ENCODE measurements at places on chromosomes 13 and 19. TPM values are rescaled to one million over a fixed set of nuclear protein-coding genes. Genes with fewer than 3 reads are reported as not detected.

GRCh38 chr19:49145573-49146407 lies 9.4 kb downstream of the HRC start:
- H3K36me3 ChIP-seq, result no peaks in the 10 kb centered on the region
- DNase-seq, result peak; percentile 71
- peaks cover 8% of the 10 kb centered on the region for H3K4me1 ChIP-seq
- H3K27ac ChIP-seq, result no peak overlapping the region

GRCh38 chr19:51708811-51709210 lies 15.0 kb downstream of the HAS1 start:
- H3K4me1 ChIP-seq, result peaks cover 3% of the 10 kb centered on the region
- no peak for DNase-seq
- H3K27me3 ChIP-seq, result no peaks in the 10 kb centered on the region
- H3K36me3 ChIP-seq, result peaks cover 5% of the 10 kb centered on the region
- H3K4me3 ChIP-seq, result no peak overlapping the region

DNA sequence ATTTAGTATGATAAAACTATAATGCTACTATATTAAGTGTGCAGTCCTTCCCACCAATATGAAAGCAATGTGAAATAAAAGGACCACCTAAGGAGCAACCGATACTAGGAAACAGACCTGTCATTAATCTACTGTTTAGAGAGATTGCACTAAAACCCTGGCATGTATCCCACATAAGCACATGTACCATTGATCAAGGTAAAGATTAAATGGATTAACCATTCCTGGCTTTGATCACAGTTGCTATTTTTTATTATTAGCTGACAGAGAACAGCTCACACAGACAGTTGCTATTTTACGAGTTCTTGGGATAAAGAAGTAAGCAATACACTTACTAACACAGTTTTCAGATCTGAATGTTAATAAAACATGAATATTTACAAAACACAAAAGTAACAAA lies 57.7 kb upstream of the ZDHHC20 start:
- no peaks in the 10 kb centered on the region for H3K36me3 ChIP-seq
- H3K27ac ChIP-seq, result no peak overlapping the region
- H3K4me1 ChIP-seq, result no peaks in the 10 kb centered on the region
- H3K27me3 ChIP-seq, result no peaks in the 10 kb centered on the region
- DNase-seq, result no peak

- no peak overlapping the region for H3K4me3 ChIP-seq
- no peak for DNase-seq
- no peaks in the 10 kb centered on the region for H3K36me3 ChIP-seq
- H3K4me1 ChIP-seq, result no peaks in the 10 kb centered on the region
- H3K27ac ChIP-seq, result no peak overlapping the region
- no peaks in the 10 kb centered on the region for H3K27me3 ChIP-seq
These were observed 19.1 kb downstream of the GPR183 start for GRCh38 chr13:99288089-99288488.

DNA sequence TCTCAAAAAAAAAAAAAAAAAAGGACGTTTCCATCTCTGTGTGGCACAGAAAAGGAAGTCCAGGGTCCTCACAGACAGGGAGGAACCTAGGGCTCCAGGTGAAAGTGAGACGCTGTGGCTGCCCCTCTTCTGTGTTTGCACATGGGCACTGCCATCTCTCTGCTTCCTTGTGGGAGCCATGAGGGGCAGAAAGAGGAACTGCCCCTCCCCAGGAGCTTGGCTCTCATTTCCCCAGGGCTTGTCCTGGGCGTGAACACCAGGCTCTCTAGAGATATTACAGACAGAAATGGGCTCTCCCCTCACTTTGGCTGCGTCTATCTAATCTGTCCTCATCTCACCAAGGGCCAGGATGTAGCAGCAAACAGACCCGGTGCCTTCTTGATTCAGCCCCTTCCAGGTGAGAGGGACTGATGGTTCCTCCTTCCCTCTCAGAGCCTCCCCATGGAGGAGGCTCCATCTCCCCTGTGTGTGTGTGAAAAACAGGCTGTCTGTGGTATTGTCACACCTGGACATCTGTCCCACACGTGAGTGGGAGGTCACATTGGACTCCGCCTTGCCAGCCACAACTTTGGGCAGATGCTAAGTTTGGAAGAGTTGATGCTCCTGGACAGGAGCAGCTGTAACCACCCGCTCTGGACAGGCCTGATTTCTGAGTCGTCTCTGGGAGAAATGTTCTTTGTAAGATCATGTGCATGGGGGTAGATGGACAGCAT lies 840 bp upstream of the LILRA4 start:
- no peak for DNase-seq
- no peaks in the 10 kb centered on the region for H3K4me1 ChIP-seq
- H3K36me3 ChIP-seq, result no peaks in the 10 kb centered on the region
- H3K27ac ChIP-seq, result no peak overlapping the region
- no peaks in the 10 kb centered on the region for H3K27me3 ChIP-seq

DNA sequence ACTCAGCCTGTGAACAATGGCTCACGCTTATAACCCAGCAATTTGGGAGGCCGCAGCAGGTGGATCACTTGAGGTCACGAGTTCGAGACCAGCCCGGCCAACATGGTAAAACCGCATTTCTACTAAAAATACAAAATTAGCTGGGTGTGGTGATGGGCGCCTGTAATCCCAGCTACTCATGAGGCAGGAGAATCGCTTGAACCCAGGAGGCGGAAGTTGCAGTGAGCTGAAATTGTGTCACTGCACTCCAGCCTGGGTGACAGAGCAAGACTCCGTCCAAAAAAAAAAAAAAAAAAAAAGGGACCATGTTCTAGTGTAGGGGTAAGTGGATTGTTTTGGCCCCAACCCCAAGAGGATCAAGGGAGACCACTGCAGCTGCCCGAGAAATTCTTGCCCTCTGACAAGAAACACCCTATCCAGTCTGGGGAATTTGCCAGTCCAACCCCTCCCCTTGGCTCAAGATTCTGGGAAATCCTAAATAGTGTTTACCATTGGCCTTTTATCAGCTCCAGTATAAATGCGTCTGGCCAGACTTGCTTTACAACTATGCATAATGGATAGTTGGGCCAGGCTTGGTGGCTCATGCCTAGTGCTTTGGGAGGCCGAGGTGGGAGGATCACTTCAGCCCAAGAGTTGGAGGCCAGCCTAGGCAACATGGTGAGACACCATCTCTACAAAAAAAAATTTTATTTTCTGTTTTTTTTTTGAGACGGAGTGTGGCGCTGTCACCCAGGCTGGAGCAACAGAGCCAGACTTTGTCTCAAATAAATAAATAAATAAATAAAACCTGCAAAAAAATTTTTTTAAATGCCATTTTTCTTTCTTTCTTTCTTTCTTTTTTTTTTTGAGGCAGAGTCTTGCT lies 5.1 kb upstream of the DHDH start:
- no peak overlapping the region for H3K4me3 ChIP-seq
- no peaks in the 10 kb centered on the region for H3K27me3 ChIP-seq
- H3K27ac ChIP-seq, result no peak overlapping the region
- DNase-seq, result peak; percentile 84
- peaks cover 8% of the 10 kb centered on the region for H3K4me1 ChIP-seq
- H3K36me3 ChIP-seq, result no peaks in the 10 kb centered on the region

GRCh38 chr19:43739439-43740235 lies 15.1 kb downstream of the SMG9 start:
- no peak overlapping the region for H3K27ac ChIP-seq
- DNase-seq, result no peak
- H3K4me3 ChIP-seq, result no peak overlapping the region
- H3K36me3 ChIP-seq, result peaks cover 40% of the 10 kb centered on the region
- H3K4me1 ChIP-seq, result peaks cover 7% of the 10 kb centered on the region
- H3K27me3 ChIP-seq, result no peaks in the 10 kb centered on the region

DNA sequence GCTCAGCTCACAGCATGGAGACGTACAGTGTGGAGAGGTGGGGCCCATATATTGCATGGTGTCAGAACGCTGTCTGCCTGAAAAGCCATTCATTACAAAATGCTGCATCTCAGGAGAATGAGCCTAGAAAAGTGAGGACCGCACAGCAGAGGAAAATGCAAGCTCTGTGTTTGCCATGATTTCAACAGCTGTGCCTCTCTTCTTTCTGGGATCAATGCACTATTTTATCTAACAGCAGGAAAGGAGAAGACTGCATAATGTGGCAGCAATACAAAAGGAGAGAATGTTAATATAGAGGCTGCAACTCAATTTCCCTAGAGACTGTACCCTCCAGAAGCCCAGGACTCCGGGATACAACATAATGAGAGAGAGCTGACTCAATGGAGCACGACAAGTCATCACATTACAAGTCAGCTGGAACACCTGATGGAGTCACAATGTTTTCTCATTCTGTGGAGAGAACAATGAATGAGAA lies 368.0 kb downstream of the FGF14 start:
- no peak overlapping the region for H3K27ac ChIP-seq
- no peaks in the 10 kb centered on the region for H3K4me1 ChIP-seq
- no peaks in the 10 kb centered on the region for H3K27me3 ChIP-seq
- no peaks in the 10 kb centered on the region for H3K36me3 ChIP-seq

DNA sequence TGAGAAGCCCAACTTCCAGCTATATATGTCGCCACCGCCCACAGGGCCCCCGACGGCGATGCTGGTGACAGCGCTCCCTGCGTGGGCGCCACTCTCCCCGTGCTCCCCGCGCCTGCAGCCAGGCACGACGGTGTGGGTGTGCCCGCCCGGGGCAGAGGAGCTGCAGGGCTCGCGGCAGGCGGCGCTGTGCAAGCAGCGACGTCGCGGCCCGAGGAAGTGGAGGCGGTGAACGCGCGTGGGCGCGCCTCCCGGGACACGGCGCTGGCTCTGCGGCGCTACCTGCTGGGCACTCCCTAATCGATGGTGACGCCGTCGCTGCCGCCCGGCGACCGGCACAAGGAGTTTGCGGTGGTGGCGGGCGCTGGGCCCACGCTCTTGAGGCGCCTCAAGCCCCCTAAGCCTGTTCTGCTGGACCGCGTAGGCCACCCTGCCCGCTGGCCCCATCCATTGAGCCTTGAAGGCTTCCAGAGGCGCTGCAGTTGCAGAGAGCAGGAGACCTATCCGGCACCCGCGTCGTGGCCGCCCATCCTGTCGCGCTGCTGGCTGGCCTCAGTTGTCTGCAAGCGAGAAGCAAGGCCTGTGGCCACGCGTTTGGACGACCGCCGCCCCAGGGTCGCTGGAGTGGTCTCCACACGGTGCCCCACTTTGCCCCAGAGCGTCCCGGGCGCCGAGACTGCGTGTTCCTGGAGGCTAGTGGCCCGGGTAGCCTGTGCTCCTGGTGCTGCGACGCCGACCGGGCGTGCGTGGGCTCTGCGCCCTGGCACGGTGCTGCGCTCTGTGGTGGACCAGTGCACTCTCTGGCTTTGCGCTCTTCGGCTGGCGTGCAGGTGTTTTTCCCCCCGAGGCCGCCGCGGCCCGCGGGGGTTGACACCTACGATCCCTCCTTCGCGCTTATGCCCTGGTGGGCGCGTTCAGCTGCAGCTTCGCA lies 23.1 kb downstream of the LRFN3 start:
- no peak overlapping the region for H3K4me3 ChIP-seq
- no peak for DNase-seq
- H3K4me1 ChIP-seq, result no peaks in the 10 kb centered on the region
- H3K36me3 ChIP-seq, result no peaks in the 10 kb centered on the region

- no peaks in the 10 kb centered on the region for H3K27me3 ChIP-seq
- H3K4me3 ChIP-seq, result no peak overlapping the region
- H3K27ac ChIP-seq, result no peak overlapping the region
These were observed 114.8 kb upstream of the TRPC4 start for GRCh38 chr13:37984357-37984756.

- DNase-seq, result no peak
- H3K27me3 ChIP-seq, result no peaks in the 10 kb centered on the region
- H3K27ac ChIP-seq, result no peak overlapping the region
- peaks cover 18% of the 10 kb centered on the region for H3K4me1 ChIP-seq
- no peak overlapping the region for H3K4me3 ChIP-seq
These were observed 273.7 kb downstream of the UQCRFS1 start for GRCh38 chr19:28939236-28939635.

DNA sequence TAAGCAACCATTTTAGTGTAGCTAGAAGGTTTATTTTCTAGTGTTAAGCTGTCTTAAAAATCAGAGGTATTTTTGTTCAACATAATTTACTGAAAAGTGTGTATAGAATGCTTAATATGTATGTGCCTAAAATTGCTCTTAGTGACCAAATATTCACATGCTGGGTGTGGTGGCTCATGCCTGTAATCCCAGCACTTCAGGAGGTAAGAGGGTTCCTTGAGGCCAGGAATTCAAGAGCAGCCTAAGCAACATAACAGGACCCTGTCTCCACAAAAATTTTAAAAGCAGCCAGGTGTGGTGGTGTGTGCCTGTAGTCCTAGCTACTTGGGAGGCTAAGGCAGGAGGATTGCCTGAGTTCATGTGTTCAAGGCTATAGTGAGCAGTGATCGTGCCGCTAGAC lies 120.9 kb upstream of the FRY start:
- H3K4me3 ChIP-seq, result no peak overlapping the region
- no peaks in the 10 kb centered on the region for H3K36me3 ChIP-seq
- no peaks in the 10 kb centered on the region for H3K27me3 ChIP-seq

DNA sequence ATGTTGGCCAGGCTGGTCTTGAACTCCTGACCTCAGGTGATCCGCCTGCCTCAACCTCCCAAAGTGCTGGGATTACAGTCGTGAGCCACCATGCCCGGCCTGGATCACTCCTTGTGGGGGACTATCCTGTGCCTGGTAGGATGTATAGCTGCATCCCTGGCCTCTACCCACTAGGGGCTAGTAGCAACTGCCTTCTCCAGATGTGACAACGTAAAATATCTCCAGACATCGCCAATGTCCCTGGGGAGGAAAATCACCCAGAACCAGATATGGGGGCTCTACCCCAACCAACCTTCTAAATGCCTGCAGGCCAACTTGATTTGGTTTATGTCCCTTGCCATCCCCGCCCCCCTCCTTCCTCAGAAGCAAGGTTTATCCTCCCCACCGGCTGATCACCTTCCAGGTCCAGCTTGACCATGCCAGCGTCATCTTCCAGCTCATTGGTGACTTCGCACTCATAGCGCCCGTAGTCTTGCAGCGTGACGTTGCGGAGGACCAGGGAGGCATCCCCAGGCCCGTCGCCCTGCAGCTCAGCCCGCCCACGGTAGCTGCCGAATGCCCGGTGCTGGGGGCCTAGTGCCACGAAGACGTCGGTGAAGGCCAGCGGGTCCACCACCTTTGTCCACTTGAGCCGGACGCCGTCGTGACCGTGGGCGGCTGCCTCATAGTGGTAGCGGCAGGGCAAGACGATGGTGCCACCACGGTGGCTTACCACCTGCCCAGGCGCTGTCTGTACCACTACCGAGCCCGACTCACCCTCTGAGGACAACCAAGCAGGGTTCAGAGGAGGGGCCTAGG lies 12.5 kb downstream of the TM6SF2 start:
- no peak for DNase-seq
- peaks cover 29% of the 10 kb centered on the region for H3K27me3 ChIP-seq
- no peak overlapping the region for H3K4me3 ChIP-seq

GRCh38 chr19:19217099-19217498 lies 5.3 kb downstream of the NCAN start:
- H3K27me3 ChIP-seq, result peaks cover 12% of the 10 kb centered on the region
- H3K27ac ChIP-seq, result no peak overlapping the region
- peak; percentile 19 for DNase-seq

DNA sequence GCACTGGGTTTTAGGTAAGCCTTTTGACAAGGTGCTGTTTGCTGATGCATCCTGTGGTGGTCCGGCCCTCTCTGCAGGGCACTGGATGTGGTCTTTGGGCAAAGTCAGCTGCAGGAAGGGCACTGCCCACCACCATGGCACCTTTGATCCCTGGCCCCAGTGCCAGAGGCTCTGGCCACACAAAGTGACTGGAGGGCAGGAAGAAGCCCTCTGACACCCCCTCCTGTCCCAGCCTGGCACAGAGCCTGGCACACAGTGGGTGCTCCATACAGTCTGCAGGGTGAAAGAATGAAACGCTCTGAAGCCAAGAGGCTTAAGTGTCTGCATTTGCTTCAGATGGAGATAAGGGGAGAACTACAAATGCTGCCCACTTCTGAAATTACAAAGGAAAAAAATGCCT lies 47.6 kb upstream of the CNMD start:
- no peaks in the 10 kb centered on the region for H3K4me1 ChIP-seq
- H3K27ac ChIP-seq, result no peak overlapping the region
- no peak overlapping the region for H3K4me3 ChIP-seq
- DNase-seq, result no peak

SERP2 gene
- 9.2 TPM for total RNA-seq

ADGRE1 gene
- under 0.01 TPM for total RNA-seq

ZSCAN1 gene
- total RNA-seq, result under 0.01 TPM

ONECUT3 gene
- total RNA-seq, result not detected

SYCN gene
- not detected for total RNA-seq
